ENCODE measurements at places on chromosomes 4 and X.

- no peak for DNase-seq
Measured at GRCh38 chr4:98466868-98467599, 191.4 kb downstream of the TSPAN5 start.

DNA sequence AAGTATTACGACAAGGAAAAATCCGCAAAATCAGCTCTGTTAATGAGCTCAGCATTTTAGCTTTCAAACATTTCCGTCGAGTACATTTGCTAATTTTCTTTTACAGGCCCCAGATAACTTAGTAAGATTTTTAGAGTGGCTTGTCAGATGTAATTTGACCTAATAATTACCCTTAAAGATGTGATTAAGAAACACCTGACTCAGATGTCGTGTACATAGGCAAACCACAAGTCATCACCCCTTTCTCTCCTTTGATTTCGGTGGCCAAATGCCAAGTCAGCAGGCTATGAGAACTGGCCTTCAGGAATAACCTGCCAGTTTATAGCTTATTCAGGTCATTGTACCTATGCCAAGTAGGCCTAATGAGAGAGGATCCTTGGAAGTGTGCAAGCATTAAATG is 369.6 kb downstream of the PCDH7 start:
- no peak for DNase-seq

GRCh38 chrX:2781698-2782097 is 29.9 kb downstream of the XG start:
- DNase-seq = no peak

DNA sequence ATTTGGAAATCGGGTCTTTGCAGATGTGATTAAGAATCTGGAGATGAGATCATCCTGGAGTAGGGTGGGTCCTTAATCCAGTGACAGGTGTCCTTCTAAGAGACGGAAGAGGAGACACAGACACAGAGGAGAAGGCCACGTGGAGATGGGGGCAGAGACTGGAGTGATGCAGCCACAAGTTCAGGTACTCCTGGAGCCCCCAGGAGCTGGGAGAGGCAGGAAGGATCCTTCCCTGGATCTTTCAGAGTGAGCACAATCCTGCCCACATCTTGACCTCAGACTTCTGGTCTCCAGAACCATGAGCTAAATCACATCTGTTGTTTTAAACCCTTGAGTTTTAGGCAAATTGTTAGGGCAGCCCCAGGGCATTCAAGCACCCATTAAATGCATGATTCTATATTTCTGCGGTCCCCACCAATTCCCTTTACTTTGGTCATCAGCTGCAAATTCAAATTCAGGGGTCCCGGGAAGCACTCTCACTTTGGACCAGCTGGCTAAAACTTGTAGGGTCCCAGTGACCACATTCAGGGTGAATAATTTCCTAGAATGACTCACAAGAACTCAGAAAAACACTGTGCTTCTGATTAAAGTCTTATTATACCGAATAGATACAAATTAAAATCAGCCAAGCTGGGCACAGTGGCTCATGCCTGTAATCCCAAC is 12.8 kb upstream of the AKAP17A start:
- DNase-seq = no peak

- no peak for DNase-seq
Measured at GRCh38 chr4:1042352-1043055, 31.1 kb downstream of the FGFRL1 start.

DNA sequence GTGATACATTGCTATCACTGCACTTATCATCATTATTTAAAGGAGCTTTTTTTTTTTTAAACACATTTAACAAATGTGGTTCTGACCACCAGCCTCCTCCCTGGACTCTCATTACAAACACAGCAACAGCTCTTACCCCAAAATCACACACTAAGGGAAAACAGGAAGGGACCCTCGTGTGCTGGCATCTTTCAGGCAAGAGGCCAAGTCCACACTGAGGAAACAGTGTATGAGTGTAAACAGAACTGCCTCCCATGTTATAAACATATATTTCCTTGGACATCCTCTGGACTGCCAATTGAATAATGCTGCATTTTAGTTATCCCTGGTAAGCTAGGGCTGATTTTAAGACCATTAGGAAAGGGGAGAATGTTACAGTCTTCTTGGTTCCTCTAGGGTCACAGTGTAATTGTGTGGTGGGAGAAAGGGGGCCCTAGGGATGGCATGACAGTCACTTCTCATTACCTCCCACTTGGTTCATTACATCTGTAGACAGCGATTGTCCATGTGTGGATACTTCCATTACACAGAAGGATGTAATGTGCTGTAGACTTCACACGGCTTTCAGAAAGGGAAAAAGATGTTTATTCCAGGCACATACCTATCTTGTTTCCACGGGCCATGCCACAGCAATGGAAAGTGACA is 244.6 kb upstream of the TET2 start:
- DNase-seq = no peak

DNA sequence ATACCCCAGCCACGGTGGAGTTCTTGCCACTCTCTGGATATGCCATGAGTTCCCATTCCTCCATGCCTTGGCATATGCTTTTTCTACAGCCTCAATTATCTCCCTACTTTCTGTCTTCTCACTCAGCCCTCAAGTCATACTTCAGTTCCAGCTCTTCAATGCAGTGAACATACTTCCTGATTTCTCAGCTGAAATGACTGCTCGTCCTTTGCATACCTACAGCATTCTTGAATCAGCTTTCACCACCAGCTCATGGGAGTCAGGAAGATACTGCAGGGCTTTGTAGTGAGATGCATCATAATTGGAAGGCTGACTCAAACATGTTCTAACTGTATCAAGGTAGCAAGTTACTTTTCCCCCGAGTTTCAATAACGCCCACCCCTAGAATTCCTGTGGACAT is 118.4 kb downstream of the APBB2 start:
- DNase-seq = no peak

DNA sequence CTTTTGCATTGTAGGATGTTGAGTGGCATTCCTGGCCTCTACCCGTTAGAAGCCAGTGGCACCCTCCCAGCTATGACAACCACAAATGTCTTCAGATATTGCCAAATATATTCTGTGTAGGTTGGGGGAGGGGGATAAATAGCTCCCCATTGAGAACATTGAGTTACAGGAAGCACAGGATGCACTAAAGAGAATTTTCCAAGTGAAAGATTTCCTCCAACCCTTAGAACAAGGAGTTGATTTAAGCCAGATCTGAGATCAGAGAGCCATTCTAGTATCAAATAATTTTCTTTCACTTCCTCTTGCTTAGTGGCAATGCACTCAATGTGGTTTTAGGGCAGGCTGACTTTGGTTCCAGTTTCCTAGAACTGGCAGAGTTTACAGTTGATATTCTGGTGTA is 436.6 kb downstream of the C4orf33 start:
- DNase-seq = no peak

- DNase-seq = no peak
Measured at GRCh38 chrX:75957107-75957610, 172.1 kb upstream of the MAGEE2 start.
